ENCODE measurements at places on chromosomes 4 and X.

GRCh38 chrX:63782515-63782914 lies 2.5 kb downstream of the ARHGEF9 start:
- DNase-seq: no peak

GRCh38 chr4:176964116-176964691 lies 171.5 kb upstream of the VEGFC start:
- no peak for DNase-seq

GRCh38 chrX:55142919-55143310 lies 54.1 kb downstream of the PAGE2 start:
- no peak for DNase-seq

DNA sequence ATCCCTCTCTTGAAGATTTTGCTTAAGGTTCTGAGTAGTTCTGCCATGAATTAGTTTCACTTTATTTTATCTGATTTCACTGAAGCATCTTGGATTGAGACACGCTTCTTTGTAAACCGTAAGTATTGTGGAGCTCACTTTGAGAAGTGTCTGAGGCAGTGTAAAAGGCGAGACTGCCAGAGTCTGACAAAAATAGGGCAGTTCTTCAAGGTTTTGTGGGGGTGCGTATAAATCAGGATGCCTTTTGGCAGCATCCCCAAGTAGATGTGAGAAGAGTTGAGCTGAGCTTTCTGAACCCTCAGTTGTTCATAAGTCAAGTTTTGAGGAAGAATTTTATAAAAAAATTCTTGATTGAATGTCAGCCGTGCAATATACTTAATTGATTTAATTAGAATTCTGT lies 76.3 kb downstream of the RBPJ start:
- DNase-seq: no peak

DNA sequence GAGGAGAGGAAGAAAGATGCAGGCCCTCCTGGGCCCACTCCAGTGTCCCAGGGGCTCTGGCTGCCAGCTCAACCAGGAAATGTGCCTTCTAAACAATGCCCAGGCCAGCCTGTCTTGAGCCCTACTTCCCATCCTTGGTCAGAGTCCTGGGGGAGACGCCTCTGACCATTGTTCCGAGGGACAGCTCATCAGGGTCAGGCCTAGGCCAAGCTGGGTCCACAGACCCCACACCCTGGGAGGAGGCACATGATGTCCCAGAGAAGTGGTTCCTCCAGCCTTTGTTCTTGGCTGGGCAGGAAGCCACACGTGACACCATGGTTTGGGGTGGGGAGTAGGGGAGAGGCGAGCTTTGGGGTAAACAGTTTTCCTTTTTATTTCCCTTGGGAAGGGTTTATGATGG lies 102.5 kb downstream of the EFNB1 start:
- no peak for DNase-seq

GRCh38 chr4:154858166-154858565 lies 77.1 kb downstream of the RBM46 start:
- DNase-seq: no peak
